Activated T-helper 1 cell treated with anti-CD3 and anti-CD28 coated beads, Interleukin-12 subunit alpha, Interleukin-12 subunit beta, Interleukin-2, Interleukin-4 antibody, amounts not matched to agents 30 ng/mL and 10 ng/mL and 1 ng/mL, durations not matched to agents 14 hours and 24 hours and 36 hours (primary cell): ENCODE measurements at places on chromosomes 12 and 14.
A peak's percentile ranks its signal among the peaks of the same experiment; 100 is the strongest.

GRCh38 chr14:61765225-61765943, 3.2 kb downstream of the SNAPC1 start:
- no peaks in the 10 kb centered on the region for H3K27me3 ChIP-seq
- no peak for DNase-seq
- peaks cover 20% of the 10 kb centered on the region for H3K36me3 ChIP-seq

GRCh38 chr14:75561013-75561432, 17.4 kb upstream of the FLVCR2 start:
- peaks cover 68% of the 10 kb centered on the region for H3K4me1 ChIP-seq
- peak overlapping the region; percentile 15 for H3K4me3 ChIP-seq
- peaks cover 5% of the 10 kb centered on the region for H3K36me3 ChIP-seq
- H3K27ac ChIP-seq: peak overlapping the region; percentile 93
- H3K27me3 ChIP-seq: no peaks in the 10 kb centered on the region

DNA sequence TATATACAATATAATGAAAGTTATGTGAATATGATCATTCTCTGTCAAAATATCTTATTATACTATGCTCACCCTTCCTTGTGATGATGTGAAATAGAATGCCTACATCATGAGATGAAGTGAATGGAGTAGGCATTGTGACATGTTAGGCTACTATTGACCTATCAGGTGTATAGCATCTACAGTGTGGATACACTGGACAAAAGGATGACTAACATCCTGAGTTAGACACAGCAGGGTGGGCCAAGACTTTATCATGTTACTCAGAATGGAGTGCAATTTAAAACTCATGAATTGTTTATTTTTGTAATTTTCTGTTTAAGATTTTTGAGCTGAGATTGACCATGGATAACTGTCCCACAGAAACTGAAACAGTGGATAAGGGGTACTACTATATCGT, 53.4 kb upstream of the NAV3 start:
- H3K36me3 ChIP-seq: no peaks in the 10 kb centered on the region
- H3K4me1 ChIP-seq: no peaks in the 10 kb centered on the region
- DNase-seq: no peak
- no peak overlapping the region for H3K27ac ChIP-seq
- H3K27me3 ChIP-seq: no peaks in the 10 kb centered on the region

DNA sequence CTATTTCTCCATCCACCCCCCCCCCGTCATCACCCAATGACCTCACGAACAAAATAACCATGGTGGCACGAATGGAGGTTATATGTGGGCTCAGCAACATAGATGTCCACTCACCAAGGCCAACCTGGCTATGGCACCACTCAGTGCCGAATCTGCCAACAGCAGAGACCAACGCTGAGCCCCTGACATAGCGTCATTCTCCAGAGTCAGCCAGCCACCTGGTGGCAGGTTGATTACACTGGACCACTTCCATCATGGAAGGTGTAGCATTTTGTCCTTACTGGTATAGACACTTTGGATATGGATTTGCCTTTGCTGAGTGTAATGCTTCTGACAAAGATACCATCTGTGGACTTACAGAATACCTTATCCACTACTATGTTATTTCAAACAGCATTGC, 24.2 kb upstream of the DYRK2 start:
- H3K4me1 ChIP-seq: peaks cover 9% of the 10 kb centered on the region
- H3K27me3 ChIP-seq: no peaks in the 10 kb centered on the region
- no peak for DNase-seq
- H3K36me3 ChIP-seq: peaks cover 8% of the 10 kb centered on the region
- H3K4me3 ChIP-seq: no peak overlapping the region
- no peak overlapping the region for H3K27ac ChIP-seq

DNA sequence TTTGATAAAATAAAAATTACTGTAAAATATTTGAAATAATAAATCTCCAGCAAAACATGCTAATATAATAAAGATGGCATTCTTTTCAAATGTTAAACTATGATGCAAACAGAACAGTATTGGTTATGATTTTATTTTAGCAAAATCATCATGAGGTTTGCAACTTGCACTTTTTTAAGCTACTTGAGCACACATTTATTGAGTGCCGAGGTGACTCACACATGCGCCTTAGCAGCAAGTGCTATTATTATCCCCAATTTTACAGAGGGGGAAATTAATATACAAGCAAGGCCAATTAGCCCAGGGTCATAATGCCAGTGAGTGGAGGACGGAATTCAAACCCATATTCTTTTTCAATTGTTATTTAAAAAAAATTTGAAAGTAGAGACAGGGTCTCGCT, 7.3 kb downstream of the DYRK4 start:
- no peaks in the 10 kb centered on the region for H3K27me3 ChIP-seq
- H3K4me3 ChIP-seq: no peak overlapping the region
- H3K27ac ChIP-seq: no peak overlapping the region
- H3K36me3 ChIP-seq: peaks cover 5% of the 10 kb centered on the region
- no peak for DNase-seq
- peaks cover 8% of the 10 kb centered on the region for H3K4me1 ChIP-seq

- H3K4me3 ChIP-seq: no peak overlapping the region
- peaks cover 31% of the 10 kb centered on the region for H3K4me1 ChIP-seq
- H3K27ac ChIP-seq: no peak overlapping the region
- DNase-seq: no peak
- no peaks in the 10 kb centered on the region for H3K27me3 ChIP-seq
Measured at GRCh38 chr12:110345963-110346362, 57.5 kb downstream of the ANAPC7 start.

- peaks cover 41% of the 10 kb centered on the region for H3K36me3 ChIP-seq
- no peaks in the 10 kb centered on the region for H3K4me1 ChIP-seq
- no peak overlapping the region for H3K4me3 ChIP-seq
- DNase-seq: no peak
- no peak overlapping the region for H3K27ac ChIP-seq
Measured at GRCh38 chr14:71623939-71624338, 308.3 kb upstream of the RGS6 start.

- H3K4me3 ChIP-seq: no peak overlapping the region
- H3K27ac ChIP-seq: no peak overlapping the region
- H3K27me3 ChIP-seq: no peaks in the 10 kb centered on the region
- H3K4me1 ChIP-seq: no peaks in the 10 kb centered on the region
- DNase-seq: no peak
- H3K36me3 ChIP-seq: peaks cover 5% of the 10 kb centered on the region
Measured at GRCh38 chr12:26798023-26798422, 35.0 kb downstream of the ITPR2 start.

- no peak overlapping the region for H3K4me3 ChIP-seq
- no peak overlapping the region for H3K27ac ChIP-seq
- H3K4me1 ChIP-seq: no peaks in the 10 kb centered on the region
- no peaks in the 10 kb centered on the region for H3K36me3 ChIP-seq
- DNase-seq: no peak
- H3K27me3 ChIP-seq: no peaks in the 10 kb centered on the region
Measured at GRCh38 chr14:27958757-27959156, 807.8 kb upstream of the FOXG1 start.

DNA sequence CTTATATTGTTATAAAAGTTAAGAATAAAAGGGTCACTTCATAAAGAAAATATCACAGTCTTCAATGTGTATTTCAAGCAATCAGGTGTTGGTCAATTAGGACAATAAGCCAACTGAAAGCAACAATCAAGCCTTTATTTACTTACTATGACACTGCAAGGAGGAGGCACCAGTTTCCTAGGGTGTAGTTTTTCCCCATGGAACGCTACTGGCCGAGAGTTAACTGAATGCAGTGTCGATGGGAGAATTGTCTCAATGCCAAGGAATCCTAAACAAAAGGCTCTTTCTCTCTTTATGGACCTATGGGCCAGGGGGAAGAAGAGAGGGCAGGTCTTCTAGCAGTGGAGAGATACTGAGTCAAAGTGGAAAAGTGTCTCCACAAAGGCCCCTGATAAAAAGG, 142.4 kb downstream of the CMAS start:
- DNase-seq: no peak
- no peaks in the 10 kb centered on the region for H3K4me1 ChIP-seq

GRCh38 chr14:52048641-52049204, 20.1 kb downstream of the NID2 start:
- DNase-seq: no peak
- peaks cover 3% of the 10 kb centered on the region for H3K27me3 ChIP-seq
- no peak overlapping the region for H3K27ac ChIP-seq
- H3K4me3 ChIP-seq: no peak overlapping the region

DNA sequence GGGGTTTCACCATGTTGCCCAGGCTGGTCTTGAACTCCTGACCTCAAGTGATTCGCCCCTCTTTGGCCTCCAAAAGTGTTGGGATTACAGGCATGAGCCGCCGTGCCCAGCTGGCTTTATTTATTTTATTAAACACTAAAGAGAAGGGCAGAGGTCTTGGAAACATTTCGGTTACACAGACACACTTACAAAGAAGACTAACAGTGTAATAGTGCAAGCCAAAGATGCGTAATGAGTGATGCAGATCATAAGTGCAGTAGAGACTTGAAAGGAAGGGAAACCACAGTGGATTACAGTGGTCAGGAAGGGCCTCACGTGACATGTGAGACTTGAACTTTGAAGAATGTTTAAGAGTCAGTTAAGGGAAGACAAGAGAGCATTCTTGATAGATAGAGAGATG, 33.9 kb upstream of the CDK17 start:
- peak; percentile 75 for DNase-seq
- peak overlapping the region; percentile 9 for H3K4me3 ChIP-seq
- peak overlapping the region; percentile 32 for H3K27ac ChIP-seq

DNA sequence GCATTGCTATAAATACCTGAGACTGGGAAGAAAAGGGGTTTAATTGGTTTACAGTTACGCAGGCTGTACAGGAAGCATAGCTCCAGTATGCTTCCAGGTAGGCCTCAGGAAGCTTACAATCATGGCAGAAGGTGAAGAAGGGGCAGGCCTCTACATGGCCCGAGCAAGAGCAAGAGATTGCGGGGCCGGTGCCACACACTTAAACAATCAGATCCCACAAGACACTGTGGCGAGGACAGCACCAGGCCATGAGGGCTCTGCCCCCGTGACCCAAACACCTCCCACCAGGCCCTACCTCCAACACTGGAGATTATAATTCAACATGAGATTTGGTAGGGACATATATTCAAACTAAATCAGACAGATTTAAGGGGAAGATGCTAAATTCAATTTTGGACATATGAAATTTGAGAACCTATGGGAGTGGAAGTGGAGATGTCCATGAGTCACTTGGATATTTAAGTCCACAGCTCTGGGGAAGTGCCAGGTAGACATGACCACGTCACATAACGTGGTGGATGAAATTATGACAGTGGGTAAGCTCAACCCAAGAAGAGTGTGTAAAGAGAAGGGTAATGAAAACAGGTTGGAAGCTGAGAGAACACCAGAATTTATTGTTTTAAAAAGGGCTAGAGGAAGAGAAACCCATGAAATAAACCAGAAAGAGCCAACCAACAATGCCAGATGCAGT, 1.5 kb upstream of the LTA4H start:
- peaks cover 5% of the 10 kb centered on the region for H3K4me1 ChIP-seq
- H3K4me3 ChIP-seq: no peak overlapping the region
- peaks cover 2% of the 10 kb centered on the region for H3K36me3 ChIP-seq
- no peak overlapping the region for H3K27ac ChIP-seq

DNA sequence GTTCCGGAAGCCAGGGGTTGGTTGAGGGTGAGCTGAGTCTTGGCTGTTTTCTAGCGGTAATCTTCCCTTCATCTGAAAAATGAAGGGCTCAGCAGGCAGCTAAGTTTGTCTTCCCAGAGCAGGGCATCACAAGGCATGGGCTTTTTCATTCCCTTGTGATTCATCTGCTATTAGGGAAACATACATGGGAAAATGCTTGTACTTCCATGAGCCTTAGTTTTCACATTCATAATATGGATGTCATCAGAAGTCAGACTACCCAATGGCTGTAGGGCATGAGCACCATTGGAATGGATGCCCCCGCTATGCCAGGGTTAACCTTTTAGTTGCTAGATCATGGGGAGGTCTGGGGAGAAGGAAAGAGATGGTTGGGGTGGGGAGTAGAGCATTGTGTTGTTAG, 18.7 kb downstream of the HELB start:
- no peak overlapping the region for H3K27ac ChIP-seq
- H3K27me3 ChIP-seq: no peaks in the 10 kb centered on the region
- peaks cover 43% of the 10 kb centered on the region for H3K36me3 ChIP-seq
- H3K4me1 ChIP-seq: peaks cover 25% of the 10 kb centered on the region
- H3K4me3 ChIP-seq: no peak overlapping the region
- no peak for DNase-seq
